ENCODE measurements at places on chromosomes 1 and 21. TPM values are rescaled to one million over a fixed set of nuclear protein-coding genes. Genes with fewer than 3 reads are reported as not detected.

DNA sequence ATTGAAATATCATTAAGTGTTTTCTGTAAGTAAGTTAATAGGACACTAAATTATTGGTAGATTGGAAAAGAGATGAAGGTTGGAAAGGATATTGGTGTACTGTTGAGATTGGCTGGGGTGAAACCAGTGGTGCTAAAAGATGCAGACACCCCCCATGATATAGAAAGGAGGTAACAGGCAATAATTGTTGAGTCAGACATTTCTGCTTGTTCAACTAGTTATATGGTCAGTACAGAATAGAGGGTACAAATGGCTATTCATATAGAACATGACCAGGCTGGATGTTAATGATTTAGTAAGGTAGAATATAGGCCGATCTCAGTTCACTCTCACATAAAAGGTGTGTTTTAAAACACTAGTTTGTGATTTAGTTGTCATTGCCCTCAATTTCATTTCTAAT is 104.5 kb downstream of the POU2F1 start:
- DNase-seq, result no peak

The RAB29 gene
- 30.8 TPM for total RNA-seq

- DNase-seq, result peak; percentile 56
Observed at GRCh38 chr21:41167348-41168342, at the start of gene BACE2. TSS of gene BACE2 (plus strand) at chr21:41168160. CDS start at chr21:41168264, 104 bp downstream.

- DNase-seq, result peak; percentile 22
Observed at GRCh38 chr1:70204600-70204999, 779 bp downstream of the LRRC40 start.

- no peak for DNase-seq
Observed at GRCh38 chr1:207999972-208000371, 89.0 kb upstream of the CD34 start.

DNA sequence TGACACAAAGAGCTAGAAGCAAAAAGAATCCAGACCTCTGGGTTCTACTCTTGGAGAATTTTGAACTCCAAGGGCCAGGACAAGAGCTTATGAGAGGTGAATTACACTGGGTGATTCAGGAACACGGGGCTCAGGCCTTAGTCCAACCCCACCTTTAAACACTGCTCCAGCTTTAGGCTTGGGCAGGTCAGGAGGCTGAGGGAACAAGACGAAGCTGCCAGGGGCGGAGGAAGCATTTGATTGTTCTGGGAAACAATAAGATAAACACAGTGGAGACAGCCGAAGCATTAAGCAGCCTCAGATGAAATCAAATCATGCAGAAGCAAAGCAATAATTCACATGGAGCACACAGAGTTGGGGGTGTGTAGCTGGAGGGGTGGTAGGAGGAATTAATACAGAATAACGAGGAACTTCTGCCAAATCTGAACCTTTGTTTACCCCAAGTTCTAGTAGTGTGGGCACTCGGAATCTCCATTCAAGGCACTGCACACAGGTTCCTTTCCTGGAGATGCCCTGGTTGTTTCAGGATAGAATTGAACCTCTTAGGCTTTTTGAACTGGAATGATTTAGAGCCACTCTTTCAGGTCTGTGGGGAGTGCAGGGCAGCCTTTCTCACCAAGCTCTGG is 93.2 kb downstream of the PLXNA2 start:
- no peak for DNase-seq

The UCK2 gene
- 67.4 TPM for total RNA-seq

The B4GALT2 gene
- total RNA-seq, result 44.0 TPM

The MYOG gene
- total RNA-seq, result not detected

The HTR1D gene
- 0.13 TPM for total RNA-seq

DNA sequence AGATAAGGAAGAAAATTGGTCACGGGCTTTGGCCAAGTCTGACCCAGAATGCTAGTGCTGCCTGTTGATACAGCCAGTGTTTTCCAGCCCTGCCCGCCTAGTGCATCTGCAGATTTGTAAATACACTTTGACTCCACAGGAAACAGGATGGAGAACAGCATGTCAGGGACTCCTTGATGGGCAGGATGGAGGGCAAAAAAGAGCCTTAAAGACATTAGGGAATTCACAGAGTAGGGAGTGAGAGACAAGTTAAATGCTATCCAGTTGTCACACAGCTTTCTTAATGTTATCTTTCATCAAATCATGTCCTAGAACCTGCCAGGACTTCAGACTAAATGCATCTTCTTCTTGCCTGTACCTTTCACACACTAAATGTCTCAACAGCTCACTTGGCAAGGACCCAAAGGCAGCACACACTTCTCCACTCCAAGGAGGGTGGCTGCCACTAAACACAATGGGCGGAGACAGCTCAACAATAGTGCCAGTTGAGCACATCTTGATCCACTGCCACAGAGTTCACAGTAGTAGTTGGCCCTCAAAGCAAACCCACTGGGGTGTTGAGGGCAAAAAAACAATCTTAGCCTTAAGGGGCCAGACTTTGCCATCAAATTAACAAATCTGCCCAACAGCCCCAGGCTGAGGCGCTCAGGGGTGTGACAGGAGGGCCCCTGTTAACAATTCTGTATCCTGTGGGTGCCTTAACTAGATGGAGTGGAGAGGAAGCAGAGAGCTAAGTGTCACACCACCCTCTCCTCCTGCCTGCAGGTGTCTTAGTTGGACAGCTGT is 2.7 kb downstream of the HIVEP3 start:
- peak; percentile 62 for DNase-seq

The CELA3B gene
- not detected for total RNA-seq

- DNase-seq, result no peak
Observed at GRCh38 chr1:51276286-51276685, 40.2 kb downstream of the RNF11 start.

- DNase-seq, result peak; percentile 41
Observed at GRCh38 chr1:76109404-76109803, 34.9 kb downstream of the ST6GALNAC3 start.
